ENCODE measurements at places on chromosomes 5 and 9. TPM values are rescaled to one million over a fixed set of nuclear protein-coding genes. Genes with fewer than 3 reads are reported as not detected.

GRCh38 chr9:94630833-94631232, 8.5 kb downstream of the FBP1 start:
- no peak for DNase-seq

DNA sequence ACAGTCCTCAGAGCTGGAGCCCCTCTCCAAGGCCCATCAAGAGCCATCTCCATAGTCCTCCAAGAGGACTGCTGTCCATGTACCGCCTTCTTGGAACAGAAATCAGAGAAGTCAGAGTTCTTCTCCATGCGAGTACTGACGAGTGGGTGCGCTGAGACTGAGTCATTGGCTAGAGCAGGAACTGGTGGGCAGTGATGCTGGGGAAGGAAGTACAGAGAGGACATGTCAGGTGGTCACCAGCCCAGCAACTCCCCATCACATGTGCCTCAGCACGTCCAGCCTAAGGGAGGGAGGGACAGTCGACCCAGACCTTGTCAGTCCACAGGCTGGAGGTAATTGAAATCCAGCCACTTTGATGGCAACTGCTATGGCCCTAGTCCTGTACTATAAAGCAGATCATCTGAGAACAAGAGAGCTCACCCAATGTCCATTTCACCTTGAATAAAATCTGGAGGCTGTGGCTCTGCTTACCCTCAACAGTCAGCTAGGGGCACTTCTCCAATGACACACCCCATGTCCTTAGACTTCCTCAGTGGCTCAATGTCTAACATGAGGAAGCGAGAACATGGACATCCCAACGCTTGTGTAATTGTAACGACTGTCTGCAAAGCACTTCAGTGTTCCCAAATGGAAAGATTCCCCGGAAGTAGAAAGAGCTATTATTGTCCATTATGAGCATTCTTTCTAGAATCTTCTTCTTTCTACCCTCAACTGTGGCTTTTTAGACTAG, 15.0 kb upstream of the FBP1 start:
- DNase-seq: no peak

DNA sequence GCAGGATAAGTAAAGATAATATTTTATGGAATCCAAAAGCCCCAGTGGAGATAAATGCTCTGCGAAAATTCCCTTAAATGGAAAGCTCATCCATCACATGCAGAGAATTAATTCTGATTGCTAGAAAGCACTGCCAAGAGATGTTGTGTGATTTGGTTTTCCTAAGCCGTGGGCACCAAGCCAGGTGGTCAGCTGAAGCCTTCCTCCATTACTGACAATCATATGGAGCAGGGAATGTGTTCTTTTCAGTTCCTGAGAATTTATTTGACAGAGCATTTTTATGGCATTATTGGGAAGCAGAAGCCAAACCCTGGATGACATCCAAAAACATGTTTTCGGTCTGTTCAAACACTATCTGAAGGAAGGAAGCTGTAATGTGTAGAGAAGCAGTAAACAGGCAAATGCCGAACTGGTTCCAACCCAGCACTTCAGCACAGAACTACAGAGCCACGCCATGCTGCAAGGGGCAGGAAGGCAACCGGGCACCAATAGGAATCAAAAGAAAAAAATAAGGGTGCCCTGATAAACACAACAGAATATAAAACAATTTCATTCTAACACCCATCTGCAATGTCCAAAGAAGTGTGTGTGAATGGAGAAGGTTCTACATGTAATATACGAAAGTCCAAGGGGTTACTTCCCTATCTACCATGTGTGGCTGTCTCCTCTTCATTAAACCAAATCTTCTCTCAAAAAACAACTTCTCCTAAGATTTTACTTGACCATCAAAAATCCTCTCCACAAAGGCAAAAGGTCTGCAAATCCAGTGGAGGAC, 12.3 kb downstream of the ARSB start:
- DNase-seq: peak; percentile 62

- no peak for DNase-seq
Observed at GRCh38 chr9:133803028-133803585, 65.0 kb upstream of the SARDH start.

GRCh38 chr5:150789943-150790611, 11.5 kb downstream of the SMIM3 start:
- DNase-seq: peak; percentile 28

DNA sequence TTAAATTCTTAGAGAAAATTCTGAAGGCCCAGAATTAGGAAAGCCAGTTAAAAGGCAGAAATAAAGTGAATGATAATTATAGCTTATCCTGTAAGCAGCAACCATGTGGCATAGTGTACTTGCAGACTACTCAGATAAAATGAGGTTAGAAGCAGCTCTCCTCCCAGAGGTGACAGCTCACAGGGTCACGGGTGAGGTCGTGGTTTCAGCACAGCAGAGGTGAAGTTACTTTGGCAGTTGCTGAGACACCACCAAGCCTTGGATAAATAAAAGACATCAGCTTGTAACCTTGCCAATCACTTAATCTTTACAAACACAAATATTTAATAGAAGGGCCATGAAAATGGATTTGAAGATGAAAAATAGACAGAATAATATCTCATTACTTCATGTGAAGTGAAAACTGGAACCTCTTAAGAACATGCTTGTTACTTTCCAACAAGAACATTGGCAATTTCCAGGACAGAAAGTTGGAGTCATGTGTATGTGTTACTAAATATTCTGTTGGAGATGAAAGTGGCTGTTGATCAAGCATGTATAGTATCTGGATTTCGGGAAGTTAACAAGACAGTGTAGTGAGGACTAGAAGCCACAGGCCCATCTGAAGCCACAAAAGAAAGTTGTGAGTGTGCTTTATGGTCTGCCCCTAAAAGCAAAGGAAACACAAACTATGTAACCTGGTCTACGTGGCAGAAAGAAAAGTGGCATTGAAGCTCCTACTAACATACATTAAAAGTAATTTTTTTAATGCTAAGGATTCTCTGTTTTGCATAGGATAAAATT, 134.4 kb downstream of the ERCC6L2 start:
- DNase-seq: peak; percentile 82

GRCh38 chr5:141923448-141924313, at the start of gene DELE1:
TSS of gene DELE1 (plus strand) at chr5:141923871. CDS start at chr5:141923942, 71 bp downstream.
- peak; percentile 96 for DNase-seq

DNA sequence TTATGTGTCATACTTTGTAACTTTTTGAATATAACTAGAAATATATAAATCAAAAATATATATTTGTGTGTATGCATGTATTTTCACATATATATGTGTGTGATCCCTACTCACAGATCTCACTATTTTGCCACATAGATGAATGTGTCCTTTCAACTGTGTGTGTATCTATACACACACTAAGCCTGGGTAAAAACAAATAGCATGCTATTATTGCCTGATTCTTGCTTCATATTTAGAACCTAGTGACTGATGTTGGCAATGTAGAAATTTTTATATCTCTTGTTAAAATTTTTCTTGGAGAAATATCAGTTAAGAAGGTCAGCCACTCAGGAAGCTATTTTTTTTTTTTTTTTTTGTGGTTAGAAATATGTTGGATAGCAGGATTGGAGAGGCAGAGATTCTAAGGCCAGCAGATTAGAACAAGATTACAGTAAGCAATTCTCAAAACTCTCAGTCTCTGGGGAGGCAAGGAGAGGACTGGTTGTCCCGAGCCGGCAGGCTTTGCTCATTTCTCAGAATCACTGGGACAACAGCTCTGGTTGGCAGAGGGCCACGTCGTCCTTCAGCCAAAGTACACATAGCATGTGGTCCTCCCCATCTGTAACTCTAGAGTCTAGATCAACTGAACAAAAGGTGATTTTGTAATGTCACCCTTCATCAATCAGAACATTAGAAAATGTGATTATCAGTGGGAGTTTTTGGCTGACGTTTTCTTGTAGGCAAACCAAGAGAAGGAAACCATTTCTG, 19.7 kb downstream of the C6 start:
- peak; percentile 96 for DNase-seq

DNA sequence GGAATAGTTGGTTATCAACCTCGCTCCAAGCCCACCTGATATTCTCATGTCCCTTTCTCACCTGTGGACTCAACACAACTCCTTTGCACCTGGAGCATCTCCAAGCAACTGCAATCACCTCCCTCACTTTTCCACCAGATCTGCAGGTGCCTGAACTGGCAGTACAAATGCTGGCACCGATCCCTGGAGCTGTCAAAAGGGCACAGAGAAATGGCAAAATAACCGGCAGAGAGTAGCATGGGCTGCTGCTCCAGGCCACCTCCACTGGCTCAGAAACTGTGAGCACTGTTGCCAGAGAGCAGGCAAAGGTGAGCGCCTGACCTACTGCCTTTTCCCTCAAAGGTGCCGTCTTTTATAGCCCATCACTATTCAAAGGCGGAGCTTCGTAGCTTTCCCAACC, 14.7 kb downstream of the EQTN start:
- DNase-seq: no peak

DNA sequence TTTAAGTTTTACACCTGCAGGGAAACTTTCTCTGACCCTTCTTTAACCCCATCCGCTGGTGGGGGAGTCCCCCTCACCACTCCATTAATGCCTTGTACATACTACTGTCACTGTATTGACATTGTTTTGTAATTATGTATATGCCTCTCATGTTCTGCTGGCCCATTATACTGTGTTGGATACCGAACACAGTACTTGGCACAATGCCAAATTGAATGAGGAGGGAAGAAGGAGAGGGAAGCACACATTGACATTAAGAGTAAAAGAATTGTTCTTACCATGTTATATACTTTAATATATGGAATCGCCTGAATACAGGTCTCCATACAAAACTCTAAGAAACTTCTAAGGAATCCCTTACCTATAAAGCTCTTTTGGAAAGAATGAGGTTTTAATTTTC, 73.6 kb upstream of the GRHPR start:
- DNase-seq: no peak

DNA sequence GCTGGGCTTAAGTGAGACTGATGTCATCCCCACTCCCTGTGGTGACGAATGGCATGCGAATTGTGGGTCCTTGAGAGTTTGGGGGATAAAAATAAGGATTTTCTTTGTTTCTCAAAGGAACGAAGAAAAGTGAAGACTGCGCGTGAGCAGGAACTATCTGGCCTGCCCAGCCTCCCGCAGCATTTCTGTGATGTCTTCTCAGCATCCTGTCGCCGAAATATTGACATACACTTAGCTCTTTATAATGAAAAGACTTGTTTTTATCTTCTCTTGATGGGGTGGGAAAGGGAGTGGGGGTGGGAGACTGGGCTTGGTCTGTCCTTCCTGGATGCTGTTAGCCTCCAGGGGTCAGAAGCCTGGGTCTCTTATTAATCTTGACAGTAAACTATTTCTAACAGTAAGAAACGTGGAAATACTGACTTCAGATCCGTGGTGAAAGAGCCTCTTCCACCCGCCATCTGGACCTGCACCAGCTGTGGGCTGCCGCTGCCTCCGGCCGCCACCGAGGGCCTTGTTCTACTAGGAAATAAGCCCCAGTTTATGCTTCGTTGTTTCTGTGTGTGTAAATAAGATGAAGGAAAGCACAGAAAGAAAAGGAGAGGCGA, 239.6 kb downstream of the FANCC start:
- DNase-seq: no peak

GRCh38 chr5:179879003-179879689, 20.5 kb upstream of the MRNIP start:
- no peak for DNase-seq

GRCh38 chr5:72063219-72063819, 44.0 kb upstream of the MAP1B start:
- no peak for DNase-seq

DNA sequence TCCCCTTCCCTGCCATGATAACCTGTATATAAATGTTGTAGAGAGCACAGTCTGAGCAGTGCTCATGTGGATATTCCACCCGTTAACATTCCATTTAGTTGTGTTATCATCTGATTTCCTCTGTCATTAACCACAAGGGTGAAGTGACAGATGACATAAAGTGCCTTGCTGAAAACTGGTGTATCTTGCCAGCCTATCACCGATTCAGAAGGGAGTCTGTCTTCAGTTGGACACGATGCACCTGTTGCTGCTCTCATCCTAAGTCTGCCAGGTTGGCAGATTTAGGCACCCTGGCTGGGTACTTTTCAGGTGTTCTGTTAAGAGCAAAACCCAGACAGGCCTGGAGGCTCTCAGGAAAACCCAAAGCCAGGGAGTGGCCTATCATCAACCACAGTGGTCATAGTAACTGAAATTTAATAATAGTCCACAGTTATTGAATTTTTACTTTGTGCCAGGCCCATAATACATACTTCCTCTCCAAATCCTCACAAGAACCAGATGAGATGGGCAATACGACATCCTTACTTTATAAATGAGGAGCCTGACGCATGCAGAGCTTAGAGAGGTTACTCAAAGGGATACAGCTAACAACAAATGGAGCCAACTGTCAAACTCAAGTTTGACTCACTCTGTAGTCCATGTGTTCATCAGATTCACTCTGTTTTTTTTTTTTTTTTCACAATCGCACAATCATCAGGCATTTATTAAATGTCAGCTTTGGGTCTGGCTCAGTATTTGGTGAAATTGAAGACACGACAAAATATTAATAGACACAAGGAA, 100.7 kb upstream of the SPRY4 start:
- no peak for DNase-seq

DNA sequence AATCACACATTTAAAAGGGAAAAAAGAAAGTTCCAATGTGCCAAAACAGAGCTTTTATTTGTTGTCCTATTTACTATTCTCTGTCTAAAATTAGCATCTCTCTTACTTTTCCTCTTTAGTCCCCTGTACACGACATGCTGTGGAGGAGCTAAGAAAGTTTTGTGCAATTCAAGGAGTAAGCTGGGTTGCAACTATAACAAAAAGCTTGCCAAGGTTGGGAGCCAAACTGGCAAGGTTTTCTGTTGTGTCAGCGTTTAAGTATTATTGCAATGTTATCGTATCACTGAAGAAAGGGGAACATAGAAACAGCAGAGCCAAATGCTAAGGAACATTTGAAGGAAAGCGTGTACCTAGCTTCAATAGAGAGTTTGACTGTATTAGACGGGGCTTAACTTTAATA, 680.8 kb downstream of the CETN3 start:
- no peak for DNase-seq

DNA sequence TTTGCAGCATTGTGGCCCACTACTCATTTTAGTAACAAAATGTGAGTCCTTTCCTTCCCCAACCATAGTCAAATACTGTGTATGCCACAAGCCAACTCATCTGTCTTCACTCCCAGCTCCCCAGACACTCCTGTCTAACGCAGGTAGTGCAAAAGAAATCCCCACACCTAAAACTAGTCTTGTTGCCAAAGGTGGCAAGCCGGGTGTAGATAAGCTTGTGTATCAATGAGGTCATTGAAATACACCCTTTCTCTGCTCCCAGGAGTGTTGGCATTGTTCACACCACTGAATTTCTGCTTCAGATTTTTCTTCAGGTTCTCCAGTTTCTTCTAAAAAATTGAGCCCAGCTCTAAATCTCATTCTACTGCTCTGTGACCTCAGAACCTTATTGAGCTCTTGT, 19.7 kb upstream of the RGS7BP start:
- DNase-seq: no peak

- no peak for DNase-seq
Observed at GRCh38 chr9:3875361-3876132, 349.7 kb upstream of the RFX3 start.

- no peak for DNase-seq
Observed at GRCh38 chr5:176364765-176365350, 429 bp upstream of the ARL10 start.

- DNase-seq: no peak
Observed at GRCh38 chr9:69975681-69976080, 68.0 kb upstream of the MAMDC2 start.

The SKP2 gene
- total RNA-seq: 25.0 TPM

The FGF1 gene
- 0.42 TPM for total RNA-seq

The PTPN3 gene
- total RNA-seq: 30.3 TPM

The RORB gene
- total RNA-seq: not detected

Data from right lobe of liver (tissue), 6 donors.